Stimulated activated CD8-positive, alpha-beta memory T cell treated with anti-CD3 and anti-CD28 coated beads, Interleukin-15, amount 100 ng/mL, for 48 hours (primary cell): ENCODE measurements at places on chromosomes 7 and 10.

DNA sequence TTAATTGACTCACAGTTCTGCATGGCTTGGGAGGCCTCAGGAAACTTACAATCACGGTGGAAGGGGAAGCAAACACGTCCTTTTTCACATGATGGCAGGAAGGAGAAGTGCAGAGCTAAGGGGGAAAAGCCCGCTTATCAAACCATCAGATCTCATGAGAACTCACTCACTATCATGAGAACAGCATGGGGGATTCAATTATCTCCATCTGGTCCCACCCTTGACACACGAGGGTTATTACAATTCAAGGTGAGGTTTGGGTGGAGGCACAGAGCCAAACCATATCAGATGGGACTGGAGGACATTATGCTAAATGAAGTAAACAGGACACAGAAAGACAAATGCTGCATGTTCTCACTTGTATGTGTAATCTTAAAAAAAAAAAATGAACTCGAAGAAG is 141.4 kb upstream of the HABP2 start:
- DNase-seq = no peak

GRCh38 chr7:33065981-33066380 is 3.4 kb upstream of the NT5C3A start:
- DNase-seq = no peak

- DNase-seq = no peak
These were observed 20.6 kb upstream of the C10orf105 start for GRCh38 chr10:71740069-71740653.

- no peak for DNase-seq
These were observed 97.8 kb downstream of the OAT start for GRCh38 chr10:124320778-124321432.

DNA sequence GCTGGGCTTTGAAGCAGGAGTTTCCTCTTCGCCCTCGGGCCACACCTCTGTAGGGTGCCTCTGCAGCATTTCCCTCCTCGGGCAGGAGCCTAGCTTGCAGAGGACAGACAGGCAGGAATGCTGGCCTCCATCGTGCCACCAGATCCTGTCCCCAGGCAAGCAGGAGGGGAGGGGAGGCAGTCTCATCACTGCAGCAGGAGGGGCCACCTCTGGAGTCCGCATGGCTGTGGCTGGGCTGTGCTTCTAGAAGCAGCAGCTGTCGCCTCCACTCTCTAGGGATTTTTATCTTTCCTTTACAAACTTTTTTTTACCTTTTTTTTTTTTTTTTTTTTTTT is 181.4 kb downstream of the CUX1 start:
- no peak for DNase-seq

GRCh38 chr7:69847921-69848612 is 249.8 kb downstream of the AUTS2 start:
- DNase-seq = no peak

- no peak for DNase-seq
These were observed 1.2 kb upstream of the SGCE start for GRCh38 chr7:94656925-94657731.

DNA sequence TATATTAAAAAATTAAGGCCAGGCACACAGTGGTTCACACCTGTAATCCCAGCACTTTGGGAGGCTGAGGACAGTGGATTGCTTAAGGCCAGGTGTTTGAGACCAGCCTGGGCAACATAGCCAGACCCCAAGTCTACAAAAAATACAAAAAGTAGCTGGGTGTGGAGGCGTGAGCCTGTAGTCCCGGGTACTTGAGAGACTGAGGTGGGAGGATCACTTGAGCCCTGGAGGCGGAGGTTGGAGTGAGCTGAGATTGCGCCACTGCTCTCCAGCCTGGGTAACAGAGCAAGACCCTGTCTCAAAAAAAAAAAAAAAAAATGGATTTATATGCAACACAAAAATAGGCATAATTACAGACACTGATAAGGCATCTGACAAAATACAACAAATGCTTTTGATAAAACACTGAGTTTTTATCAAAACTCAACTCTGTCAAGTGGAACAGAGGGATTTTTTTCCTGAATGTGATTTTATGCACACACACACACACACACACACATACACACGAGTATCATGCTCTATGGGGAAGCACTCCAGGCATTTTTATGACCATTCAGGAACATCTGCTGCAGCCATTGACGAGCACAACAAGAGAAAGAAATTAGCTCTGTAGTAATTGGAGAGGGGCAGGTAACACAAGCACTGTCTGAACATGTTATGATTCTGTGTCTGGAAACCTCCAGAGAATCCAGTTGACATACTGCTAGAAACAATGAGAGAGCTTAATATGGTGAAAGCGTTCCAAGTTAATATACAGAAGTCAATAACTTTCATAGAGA is 193.1 kb downstream of the WDR37 start:
- no peak for DNase-seq

DNA sequence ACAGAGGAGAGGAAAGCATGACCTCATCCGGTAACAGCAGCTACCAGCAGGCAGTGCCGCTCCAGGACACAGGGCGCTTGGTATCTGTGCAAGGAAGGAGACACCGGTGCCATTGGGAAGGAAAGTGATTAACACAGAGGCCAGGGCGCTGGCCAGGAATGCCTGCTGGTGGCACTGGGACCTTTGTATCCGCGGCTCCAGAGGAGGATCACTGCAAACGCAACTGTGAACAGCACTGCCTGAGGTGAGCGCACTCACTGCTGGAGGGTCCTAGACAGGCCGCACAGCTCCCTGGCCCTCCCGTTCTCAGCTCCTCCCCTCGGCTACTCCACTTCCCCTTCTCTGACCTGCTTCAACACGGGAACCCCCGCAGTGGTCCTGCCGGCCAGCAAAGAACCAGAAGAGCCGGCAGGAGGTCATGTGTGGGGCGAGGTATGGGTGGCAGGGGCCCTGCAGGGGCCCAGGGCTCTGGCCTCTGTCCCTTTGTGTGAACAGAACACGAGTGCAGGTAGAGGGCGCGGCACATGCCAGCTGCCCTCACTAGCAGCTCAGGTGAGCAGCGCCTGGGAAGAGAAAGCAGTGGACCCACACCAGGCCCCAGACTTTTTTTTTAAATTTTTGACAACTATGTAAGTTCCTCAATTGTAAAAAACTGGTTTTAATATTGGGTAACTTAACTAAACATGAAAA is 107.6 kb downstream of the VIPR2 start:
- no peak for DNase-seq

GRCh38 chr10:84876116-84876999 is 548.0 kb downstream of the CCSER2 start:
- no peak for DNase-seq
